ENCODE measurements at places on chromosomes 3 and 15.

DNA sequence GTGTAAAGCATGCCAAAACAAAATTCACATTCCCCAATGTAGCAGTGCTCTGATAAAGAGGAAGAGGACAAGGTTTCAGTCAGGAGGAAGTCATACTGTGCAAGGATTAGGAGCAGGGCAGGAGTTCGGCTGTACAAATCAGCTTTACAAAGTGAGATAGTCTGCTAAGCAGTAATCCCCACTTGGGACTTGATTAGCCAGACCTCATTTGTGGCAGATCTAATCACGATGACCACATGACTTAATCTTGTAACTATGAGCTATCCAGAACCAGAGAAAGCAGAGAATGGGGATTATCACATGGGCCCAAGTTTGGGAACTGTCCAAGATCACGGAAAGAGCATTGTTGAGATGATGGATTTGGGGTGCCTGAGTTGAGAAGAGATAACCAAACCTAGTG is 7.8 kb downstream of the DCBLD2 start:
- DNase-seq = no peak

DNA sequence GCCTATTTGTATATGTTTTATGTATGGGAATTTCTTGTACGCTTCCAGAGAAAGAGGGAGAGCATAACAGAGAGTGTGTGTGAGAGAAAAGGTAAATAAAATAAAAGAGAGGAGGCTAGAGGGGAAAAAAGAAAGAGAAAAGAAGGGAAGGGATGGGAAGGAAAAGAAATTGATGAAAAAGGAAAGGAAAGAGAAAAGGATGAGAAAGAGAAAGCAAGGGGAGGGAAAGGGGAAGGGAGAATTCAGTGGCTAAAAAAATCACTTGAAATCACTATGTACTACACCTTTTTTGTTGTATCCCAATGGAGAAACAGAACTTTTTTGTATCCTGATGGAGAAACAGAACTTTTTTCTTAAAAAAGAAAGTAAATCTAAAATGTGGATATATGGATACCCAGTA is 165.5 kb upstream of the MBNL1 start:
- DNase-seq = no peak

DNA sequence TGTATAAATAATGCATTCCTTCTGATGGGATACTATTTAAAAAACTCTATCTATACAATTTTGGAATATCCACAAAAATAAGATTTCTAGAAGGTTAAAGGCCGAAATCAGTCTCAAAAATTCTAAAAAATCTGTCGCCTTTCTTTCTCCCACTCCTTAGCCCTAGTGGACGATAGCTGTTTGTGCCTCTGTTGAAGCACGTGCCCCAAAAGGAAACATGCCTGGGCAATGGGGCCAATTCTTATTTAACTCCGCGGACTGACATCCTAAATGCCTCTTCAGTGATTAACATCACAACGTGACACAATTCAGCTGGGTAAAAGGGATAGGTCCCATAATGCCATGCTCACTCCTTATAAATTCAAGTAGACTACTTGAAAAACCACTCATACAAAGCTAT is 65.1 kb downstream of the GAP43 start:
- DNase-seq = no peak

DNA sequence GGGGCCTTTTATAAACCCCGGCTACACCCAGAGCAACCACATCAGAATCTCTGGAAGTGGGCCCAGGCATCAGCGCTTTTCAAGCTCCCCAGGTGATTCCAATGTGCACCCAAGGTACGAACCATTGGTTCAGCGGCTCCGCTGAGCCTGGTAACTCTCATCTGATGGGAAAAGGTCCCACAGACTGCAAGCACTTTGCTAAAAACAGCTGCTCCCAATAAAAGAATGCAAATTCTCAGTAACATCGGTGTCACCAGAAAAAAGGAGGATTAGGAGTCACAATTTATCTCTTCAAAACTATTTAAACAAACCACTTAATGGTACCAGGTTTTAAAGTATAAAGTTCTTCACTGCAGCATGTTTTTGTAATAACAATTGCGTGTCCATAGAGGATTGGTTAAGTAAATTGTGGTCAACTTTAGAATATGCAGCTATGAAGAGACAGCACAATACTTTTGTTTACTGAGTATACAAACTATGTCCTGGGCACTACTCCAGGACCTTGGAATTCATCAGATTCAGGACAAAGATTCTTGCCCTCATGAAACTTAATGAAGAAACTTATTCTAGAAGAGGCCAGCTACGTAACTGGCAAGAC is 660.7 kb upstream of the ADAMTS9 start:
- DNase-seq = no peak

DNA sequence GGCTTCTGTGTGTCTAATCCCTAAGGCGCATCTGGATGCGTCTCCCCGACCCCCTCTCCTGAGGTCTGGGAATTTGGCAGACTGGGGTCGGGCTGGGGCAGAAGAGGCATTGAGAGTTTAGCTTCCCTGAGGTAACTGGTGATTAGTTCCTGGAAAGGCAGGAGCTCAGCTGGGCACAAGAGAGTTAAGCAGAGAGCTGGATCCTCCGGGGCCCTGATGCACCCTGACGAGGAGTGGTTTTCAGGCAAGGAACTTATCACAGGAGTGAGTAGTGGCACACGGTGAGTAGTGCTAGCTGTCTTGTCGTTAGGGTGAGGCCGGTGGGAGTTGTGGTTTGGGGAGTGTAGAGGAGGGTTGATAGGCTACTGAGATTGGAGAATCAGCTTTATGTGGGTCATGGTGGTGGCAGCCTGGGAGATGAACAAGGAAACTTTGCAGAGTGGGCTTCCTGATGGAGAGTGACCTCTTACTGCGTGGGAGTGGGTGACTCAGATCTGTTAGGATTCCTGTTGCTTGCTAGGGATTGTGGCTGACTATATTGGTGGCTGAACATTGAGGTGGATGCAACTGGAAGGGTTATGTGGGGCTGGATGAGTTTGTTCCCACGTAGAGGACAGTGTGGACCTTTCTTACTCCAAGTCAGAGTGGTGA is 897 bp downstream of the RAD54L2 start:
- DNase-seq = peak; percentile 52

DNA sequence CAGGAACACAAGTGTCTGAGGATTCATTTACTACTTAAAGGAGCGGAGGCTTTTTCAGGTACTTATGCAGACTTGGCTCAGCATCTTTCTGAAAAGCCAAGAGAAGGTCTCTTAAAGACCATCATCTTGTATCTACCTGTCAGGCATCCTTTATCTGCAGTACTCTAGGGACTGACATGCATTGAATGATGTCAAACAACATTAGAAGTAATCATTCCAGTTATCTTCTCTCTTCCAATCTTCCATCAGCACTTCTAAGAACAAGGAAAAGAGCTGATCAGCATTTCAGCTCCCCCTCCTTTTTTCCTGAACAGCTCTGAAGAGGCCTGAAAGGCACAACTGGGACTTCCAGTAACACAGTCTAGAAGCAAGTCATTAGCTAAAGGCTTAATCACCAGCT is 214.8 kb downstream of the KCNH8 start:
- no peak for DNase-seq

DNA sequence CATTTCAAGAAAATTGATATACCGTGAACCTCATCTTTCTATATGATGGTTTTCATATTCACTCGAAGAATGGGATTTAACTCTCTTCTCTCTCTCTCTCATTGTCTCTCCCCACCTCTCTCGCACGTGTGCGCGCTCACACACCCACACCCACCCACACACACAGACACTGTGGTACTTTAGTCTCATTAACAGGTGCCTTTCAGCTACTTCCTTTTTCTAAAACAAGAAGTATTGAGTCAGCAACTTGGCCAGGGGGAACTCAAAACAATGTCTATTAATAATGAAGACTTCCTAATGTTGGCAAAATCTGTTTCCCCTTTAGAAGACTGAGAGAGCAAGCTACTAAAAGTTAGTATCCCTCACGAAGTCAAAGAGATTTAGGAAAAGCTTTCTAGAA is 150.7 kb downstream of the TMCO5A start:
- DNase-seq = no peak

GRCh38 chr3:55646121-55646520 is 159.0 kb upstream of the WNT5A start:
- no peak for DNase-seq

DNA sequence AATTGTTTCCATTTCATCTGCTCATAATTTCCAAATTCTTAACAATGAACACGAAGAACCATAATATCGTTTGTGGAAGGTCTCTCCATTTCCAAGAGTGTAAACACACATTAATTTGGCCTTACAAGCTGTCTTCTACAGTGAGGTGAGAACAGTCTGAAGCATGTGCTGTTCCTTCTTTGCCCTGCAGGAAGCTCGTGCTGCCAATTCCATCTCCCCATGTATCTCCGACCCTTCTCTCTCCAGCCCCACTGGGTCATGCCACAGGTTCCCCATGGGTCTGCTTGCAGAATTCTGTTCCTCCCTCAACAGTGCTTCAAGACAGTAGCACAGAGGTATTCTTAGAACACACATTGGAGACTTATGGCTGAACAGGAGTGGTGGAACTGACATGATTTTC is 70.5 kb downstream of the CHSY1 start:
- DNase-seq = no peak

DNA sequence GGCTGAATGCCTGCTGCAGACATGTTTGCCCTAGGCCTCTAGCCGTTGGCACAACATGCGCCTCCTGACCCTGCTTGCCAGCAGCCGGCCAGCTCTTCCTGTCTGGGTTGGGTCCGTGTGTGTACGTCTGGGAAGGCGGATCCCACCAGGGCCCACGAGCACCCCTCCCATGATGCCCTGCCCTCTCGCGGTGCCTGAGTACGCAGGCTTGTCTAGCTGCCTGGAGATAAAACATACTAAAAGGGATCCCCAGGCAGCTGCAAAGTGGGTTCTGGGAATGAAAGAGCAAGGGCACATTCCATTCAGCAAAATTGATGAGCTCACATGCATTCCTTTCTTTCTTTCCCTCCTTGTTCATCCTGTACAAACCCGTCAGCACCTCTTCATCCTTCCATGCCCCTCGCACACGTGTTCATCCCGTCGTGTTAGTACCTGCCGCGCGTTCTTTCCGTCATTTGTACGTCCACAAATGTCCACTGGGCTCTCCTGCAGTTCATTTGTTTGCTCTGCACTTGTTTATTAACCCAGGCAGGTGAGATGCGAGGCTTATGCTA is 74.3 kb downstream of the FBLN2 start:
- DNase-seq = no peak

- no peak for DNase-seq
Measured at GRCh38 chr15:76418352-76419140, 82.0 kb downstream of the ISL2 start.

GRCh38 chr3:141788149-141788548 is 24.9 kb downstream of the GRK7 start:
- no peak for DNase-seq

- DNase-seq = no peak
Measured at GRCh38 chr3:43288366-43288765, 2.0 kb downstream of the SNRK start.
